ENCODE measurements at places on chromosomes 5 and 9.

DNA sequence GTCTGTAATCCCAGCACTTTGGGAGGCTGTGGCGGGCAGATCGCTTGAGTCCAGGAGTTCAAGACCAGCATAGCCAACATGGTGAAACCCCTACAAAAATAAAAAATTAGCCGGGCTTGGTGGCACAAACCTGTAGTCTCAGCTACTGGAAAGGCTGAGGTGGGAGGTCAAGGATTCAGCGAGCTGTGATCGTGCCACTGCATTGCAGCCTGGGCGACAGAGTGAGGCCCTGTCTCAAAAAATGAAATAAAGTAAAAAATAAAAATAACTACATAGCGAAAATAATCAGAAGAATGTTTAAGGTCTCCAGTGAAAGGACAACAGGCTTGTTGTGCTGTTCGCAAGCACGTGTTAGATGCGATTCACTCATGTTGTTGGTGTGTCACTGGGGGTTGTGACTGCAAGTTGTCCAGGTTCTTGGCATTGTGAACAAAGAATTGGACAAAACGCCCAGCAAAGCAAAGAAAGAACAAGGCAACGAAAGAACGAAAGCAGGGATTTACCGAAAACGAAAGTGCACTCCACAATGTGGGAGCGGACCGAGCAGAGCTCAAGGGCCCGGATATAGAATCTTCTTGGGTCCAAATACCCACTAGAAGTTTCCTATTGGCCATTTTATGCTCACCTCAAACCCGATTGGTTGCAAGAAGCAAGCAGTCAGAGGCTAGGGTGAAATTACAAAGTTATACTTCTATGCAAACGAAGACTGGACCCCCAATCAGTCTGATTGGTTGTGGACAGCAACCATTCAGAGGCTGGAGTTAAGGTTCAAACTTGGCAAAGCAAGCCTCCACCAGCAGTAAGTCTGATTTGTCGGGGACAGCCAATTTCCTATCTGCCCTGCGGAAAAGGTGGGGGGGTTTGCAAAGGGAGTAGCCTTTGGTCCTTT is 844 bp upstream of the MCCC2 start:
- no peak for DNase-seq

DNA sequence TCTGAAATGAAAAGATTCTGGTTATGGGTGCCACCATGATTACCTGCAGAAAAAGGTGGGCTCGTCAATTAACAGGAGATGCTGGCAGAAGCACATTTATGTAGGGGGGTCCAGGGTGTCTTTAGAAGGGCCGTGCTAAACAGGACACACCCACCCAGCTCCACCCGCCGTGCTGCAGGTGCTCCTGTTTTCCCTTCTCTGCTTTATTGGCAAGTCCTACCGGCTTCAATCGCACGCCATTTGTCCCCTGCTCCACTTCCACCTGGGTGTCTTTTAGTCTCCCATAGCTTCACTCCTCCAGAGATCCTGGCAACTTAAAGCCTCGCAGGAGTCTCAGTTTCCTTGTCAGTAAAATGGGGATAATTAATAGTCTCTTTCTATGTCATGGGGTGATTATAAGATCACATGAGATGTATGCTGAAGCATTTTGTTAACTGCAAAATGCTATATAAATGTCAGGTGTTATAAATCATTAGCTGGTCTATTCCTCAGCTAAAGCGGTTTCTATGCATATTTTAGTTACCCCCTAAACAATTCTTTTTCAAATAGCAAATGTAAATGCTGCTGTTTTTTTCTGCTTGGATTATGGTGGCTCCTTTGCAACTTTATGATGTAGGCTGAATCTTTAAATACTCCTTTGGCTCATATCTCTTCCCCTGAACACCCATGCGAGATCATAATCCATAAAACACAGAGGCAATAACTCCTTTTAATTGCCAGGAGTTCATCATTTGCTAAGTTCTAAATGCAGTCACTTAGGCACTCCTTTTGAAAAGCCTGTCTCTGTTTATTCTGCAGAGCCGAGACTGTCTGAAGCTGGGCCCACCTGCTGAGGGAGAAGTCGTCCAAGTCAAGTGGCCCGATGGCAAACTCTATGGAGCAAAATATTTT is 406.9 kb downstream of the KDM4C start:
- DNase-seq: no peak

DNA sequence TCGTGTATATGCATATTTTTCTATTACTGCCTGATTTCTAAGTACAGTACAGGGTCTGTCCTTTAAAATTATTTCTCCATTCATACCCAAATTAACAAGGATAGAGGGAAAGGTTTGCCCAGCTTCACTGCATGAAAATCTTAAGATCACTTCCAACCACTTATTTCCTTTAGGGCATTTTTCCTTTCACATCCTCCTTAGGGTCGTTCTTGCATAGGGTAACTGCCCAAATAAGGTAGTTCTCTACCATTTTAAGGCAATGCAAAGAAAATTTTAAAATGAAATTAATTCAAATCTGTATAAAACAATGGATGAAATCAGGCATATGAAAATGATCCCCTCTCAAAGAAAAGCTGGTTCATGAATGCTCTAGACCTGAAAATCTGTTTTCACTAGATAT is 4.1 kb upstream of the CDC20B start:
- DNase-seq: no peak

- no peak for DNase-seq
Measured at GRCh38 chr9:127961613-127962155, 19.1 kb downstream of the EEIG1 start.

GRCh38 chr9:97132865-97133264 is 93.9 kb upstream of the CTSV start:
- DNase-seq: no peak

DNA sequence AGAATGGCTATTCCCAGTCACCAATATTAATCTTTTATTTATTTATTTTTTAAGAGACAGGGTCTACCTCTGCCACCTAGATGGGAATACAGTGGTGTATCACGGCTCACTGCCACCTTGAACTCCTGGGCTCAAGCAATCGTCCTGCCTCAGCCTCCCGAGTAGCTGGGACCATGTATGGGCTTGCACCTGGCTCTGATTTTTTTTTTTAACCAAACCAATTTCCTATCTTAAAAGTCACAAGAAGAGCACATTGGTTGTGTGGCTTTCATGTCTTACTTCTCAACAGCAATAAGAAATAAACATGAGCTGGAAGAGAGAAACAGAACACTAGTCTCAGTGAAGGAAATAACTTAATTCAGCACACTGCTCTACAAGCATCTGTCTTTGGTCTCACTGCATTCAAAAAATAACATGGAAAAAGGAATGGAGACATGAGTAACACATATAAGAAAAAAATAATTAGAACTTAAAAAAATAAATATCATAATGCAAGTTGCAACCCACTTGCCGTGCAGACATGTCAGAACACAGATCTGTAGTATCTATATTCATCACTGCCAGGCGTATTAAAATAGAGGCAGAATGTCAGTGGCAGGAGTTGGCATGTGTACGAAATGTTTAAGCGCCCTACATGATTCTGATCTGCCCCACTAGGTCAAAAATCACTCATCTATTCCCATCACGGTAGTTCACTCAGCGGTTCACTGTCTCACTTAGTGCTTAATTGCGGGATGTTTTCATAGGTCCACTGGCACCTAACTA is 66.4 kb downstream of the EFNA5 start:
- DNase-seq: no peak

- DNase-seq: no peak
Measured at GRCh38 chr5:172379481-172379880, 74.8 kb downstream of the SH3PXD2B start.

DNA sequence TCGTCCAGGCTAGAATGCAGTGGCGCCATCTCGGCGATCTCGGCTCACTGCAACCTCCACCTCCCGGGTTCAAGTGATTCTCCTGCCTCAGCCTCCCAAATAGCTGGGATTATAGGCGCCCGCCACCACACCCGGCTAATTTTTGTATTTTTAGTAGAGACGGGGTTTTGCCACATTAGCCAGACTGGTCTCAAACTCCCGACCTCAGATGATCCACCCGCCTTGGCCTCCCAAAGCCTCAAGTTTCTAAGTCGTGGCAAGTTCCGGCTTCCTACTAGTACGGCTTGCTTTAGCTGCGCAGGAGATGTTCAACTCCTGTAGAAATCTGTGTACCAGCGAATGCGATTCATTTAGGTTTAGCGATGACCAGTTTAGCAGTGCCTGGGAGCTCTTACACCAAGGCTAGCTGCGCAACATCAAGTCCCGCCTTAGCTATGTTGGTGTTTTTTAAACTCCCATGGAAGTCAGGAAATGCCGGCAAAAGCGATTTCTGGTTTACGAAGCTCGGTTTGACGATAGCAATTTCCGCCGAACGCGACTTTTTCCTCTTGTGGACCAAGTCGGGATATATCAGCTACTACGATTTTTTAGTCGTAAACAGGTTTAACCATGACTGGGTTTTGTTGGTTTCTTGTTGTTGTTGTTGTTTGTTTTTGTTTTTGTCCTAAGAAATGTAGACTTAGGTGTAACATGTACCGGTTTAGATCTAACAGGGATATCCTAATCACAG is 46.4 kb downstream of the ANXA2R start:
- no peak for DNase-seq

DNA sequence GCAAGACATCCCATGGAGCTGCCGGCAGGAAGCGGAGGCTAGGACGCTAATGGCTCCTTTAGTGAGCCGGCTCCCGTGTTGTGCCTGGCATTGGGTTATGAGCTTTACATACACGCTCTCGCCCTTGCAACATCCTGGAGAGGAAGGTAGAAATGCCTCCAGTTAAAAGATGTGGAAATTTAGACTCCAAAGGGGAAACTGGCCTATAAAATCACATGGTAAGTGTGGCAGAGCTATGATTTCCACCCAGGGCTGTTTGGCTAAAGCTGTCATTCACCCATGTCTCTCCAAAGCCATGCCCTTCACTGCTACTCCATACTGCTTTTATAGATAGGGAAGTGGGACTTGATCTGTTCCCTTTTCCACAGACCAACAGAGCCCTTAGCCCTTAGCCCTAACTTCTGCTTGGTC is 5.2 kb downstream of the GM2A start:
- no peak for DNase-seq

- DNase-seq: no peak
Measured at GRCh38 chr9:116992865-116993264, 305.8 kb downstream of the TRIM32 start.

All from NCI-H524 treated with DMSO at 0.1 percent for 48 hours (cell line).